Eye (tissue), 1 donor: ENCODE measurements at places on chromosomes 3 and 15.

- DNase-seq = no peak
These were observed 54.3 kb downstream of the SLC6A11 start for GRCh38 chr3:10870296-10870695.

- no peak for DNase-seq
These were observed 6.7 kb downstream of the IDH2 start for GRCh38 chr15:90095521-90095959.

- peak; percentile 65 for DNase-seq
These were observed 717 bp downstream of the PXK start for GRCh38 chr3:58333206-58334012.

GRCh38 chr3:97070302-97070701 is 255.9 kb downstream of the EPHA6 start:
- DNase-seq = no peak

DNA sequence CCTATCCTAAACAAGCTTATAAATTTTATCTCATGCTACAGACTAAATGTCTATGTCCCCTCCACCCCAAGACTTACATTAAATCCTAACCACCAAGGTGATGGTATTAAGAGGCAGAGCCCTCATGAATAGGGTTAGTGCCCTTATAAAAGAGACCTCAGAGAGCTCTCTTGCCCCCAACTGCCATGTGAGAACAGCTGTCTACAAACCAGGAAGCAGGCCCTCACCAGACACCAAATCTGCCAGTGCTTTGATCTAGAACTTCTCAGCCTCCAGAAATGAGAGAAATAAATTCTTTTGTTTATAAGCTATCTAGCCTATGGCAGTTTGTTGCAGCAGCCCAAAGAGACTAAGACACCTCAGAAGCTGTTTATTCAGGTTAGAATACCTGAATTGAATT is 58.5 kb downstream of the TP53BP1 start:
- DNase-seq = no peak

DNA sequence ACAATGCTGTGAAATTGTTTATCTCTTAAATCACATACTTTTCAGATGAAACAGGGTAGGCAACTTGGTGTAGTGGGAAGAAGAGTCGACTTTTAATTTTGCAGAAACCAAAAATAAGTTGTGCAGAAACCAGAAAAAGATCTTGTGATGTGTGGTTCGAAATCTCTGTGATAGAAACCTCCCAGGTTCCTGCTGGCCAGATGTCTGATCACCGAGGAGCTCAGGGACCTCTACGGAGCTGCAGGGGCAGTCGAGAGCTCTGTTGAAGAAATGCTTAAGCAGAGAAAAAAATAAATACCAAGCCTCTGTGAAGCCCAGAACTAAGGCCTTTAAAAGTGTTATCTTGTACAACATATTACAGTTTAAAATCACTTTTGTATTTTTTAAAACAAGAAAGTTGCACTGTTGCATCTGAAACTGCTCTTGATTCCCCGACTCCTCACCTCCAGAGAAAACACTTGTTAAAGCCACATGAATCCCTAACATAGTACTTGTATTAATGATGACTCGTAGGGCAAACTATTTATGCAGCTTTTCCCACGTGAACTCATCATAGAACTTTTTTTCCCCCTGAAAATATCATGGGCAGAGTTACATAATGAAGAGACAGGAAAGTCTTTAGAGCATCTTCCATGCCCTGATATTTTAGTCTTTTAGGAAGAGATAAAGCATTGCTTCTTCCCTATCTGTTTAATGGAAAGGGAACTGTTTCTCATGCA is 51.3 kb downstream of the CCK start:
- DNase-seq = no peak

DNA sequence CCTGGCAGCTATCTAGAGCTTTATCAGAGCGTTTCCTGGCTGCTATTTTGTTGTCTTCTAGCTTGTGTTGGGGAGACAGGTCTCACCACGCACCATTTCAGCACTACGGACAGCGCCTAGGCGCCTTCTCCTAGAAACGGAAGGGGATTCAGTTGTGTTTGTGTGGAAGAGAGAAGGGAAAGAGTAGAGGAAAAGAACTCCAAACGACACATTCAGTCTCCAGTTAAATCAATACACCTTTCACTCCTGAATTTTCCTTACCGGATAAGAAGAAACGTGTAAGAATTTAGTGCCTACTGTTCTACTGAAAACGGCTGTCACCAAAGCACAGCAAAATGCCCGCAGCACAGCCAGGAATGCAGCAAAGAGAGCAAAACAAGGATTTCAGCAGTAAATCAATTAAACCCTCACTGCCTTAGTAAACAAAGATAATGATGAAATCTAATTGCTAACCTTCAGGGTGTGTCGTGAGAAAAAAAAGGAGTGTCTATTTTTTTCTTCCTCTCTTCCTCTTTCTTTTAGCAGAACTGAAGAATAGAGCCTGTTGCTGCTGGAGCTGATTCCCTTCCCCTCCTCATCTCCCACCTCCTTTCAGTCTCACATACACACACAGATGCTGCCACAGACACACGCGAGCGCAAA is 412 bp upstream of the CTXN2 start:
- peak; percentile 95 for DNase-seq

- DNase-seq = no peak
These were observed 218.5 kb upstream of the RGMA start for GRCh38 chr15:93307513-93307912.

DNA sequence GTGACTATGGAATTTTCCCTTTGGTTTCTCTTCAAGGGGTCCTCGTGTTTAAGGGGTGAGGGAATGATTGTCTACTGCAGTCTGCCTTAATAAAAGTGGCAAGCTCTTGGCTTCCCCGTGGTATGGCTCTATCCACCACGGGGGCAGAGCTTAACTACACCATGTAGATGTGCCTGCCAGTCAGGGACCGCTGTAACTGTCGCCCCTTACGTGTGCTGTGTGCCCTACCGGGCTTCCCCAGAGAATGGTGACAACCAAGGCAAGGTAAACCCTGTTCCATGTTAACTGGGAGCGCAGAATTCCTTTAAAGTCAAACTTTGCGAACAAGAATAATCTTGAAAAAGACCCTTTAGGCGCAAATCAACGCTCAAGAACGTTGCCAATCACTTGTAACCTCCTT is 966 bp upstream of the C3orf80 start:
- peak; percentile 44 for DNase-seq

DNA sequence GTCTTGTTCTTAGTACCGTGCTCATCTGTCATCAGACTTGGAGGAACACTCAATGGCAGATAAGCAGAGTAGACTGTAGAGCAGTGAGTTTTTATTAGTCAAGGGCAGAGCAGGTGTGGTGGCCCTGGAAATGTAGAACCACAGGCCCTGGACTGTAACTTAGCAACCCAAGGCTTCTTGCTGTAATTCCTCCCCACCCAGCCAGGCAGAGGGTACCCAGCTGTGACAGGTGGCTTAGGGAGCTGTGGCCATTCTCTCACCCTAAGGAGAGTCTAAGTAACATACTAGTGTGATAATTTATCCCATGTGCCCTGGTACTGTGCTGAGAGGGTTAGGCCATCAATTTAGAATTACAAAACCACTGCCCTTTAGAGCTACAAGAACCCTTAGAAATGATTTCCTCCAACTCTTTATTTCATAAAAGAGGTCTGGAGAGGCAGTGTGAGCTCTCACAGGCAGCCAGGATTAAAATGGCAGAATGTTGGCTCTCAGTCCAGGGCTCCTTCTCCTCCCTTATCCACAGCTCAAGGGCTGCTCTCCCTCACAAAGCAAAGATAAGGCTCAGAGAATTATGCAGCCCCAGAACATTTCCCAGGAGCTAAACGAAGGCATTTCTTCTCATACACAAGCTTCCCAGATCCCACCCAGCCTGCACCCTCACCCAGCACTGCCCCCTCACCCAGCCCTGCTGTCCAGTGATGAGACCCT is 3.0 kb downstream of the POMGNT2 start:
- DNase-seq = no peak
